EL (cell line): ENCODE measurements at places on chromosomes 12 and 14.

GRCh38 chr12:27521066-27521465 lies 2.9 kb upstream of the PPFIBP1 start:
- DNase-seq, result peak; percentile 52

DNA sequence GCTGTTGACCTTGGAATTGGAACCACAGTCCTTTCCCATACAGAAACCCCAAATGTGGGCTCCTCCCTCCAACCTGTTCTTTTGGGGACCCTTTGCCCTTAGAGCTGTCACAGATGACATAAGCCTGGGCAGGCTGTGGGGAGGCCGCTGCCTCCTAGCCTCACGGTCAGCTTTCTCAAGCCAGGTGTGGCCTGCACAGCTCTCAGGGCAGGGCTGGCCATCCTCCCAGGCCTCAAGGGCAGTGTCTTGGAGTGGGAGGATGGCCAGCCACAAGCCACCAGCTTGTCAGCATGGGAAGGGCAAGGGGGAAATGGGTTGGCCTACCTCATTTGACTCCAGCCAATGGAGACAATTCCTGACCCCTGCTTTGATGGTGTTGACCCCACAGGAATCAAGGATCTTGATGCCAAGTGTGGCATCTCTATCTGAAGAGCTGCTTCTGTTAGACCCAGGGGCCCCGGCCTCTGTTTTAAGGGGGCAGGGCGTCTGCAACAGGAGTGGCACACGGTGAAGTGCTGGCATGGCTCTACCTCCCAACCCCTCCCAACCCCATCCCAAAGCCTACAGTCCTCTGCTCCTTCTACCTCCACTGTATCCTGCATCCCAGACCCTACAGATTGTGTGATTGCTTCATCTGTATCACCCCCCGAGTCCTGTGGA lies 11.5 kb downstream of the CBLN3 start:
- DNase-seq, result no peak

DNA sequence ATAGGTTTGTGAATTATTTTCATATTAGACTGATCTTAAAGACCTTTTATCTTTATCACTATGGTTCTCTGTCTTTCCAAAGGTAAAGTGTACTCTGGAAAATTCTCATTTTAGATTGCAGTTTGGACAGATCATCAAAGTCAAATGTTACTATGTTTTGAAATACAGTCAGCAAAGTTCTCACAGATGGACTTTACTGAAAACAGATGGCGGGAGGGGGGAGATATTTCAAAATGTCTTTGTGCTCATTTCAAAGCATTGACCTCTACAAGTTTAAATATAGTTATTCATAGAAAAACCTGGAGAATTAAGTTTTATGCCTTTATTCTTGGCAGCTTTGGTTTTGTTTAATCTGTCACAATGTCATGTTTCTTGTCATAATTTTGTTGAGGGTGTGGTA lies 51.8 kb upstream of the LRTM2 start:
- no peak for DNase-seq

GRCh38 chr14:32939254-32940065 lies 781 bp downstream of the NPAS3 start:
- DNase-seq, result peak; percentile 52

- DNase-seq, result no peak
Observed at GRCh38 chr14:88452231-88452630, 66.8 kb downstream of the SPATA7 start.
